ENCODE measurements at places on chromosomes 7 and 10.

- DNase-seq: no peak
Observed at GRCh38 chr10:123666318-123667236, at the start of gene GPR26. Gene GPR26 (plus strand): TSS chr10:123666355. CDS start chr10:123666408, 53 bp downstream.

GRCh38 chr10:61471491-61471890, 18.3 kb upstream of the TMEM26 start:
- no peak for DNase-seq

- DNase-seq: no peak
Observed at GRCh38 chr7:48045195-48045765, 9.9 kb downstream of the C7orf57 start.

DNA sequence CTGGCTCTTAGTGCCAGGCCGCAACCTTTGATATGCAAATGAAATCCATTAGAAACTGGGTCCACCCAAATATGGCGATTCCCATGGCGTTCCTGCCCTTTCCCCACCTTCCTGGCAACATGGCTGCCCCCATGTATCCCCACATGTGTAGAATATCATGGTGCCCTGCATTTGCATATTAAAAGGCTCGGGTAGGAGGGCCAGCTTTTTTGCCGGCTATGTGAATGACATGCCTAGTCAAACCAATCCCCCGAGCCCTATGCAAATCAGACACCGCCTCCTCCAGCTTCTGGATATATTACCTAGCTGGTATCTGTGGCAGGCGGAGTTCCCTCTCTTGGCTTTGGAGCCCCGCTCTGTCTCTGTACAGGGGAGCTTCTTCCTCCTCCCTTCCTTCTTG, 18.3 kb downstream of the MMS19 start:
- no peak for DNase-seq

DNA sequence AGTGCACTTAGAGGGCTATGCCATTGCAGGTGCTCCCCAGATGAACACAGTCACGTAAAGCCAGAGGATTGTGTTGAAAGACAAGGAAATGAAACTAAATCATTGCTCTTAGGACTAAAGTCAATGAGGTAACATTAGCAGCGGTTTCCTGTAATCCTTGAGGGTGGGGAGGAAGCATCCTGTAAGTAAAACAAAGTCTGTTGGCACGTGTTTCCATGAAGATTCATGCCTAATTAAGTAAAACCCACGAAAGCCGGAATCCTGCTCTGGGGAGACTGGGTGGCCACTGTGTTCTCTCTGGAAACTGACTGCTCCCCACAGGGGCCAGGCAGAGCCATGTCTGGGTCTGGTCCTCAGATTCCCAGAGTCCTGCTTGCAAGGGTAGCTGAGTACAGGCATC, 18.3 kb downstream of the STEAP1B start:
- no peak for DNase-seq

DNA sequence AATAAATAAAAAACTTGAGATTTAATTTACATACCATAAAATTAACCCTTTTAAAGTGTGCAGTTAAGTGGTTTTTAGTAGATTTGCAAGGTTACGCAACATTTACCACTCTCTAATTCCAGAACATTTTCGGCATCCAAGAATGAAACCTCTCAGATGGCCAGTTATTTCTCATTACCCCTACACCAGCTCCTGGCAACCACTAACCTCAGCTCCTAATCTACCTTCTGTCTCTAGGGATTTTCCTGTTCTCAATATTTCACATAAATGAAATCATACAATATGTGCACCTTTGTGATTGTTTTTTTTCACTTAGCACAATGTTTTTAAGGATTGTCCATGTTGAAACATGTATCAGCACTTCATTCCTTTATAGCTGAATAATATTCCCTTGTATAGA, 45.1 kb downstream of the INPP5F start:
- DNase-seq: no peak
